Hematopoietic multipotent progenitor cell treated with erythropoietin and hydrocortisone succinate and interleukin-3 and kit ligand, for 8 days (in vitro differentiated cells): ENCODE measurements at places on chromosomes 2 and 18.

- no peak for DNase-seq
These were observed 3.7 kb downstream of the NPPC start for GRCh38 chr2:231922311-231923009.

- DNase-seq, result peak; percentile 70
These were observed 140.4 kb upstream of the VRK2 start for GRCh38 chr2:57906152-57906732.

DNA sequence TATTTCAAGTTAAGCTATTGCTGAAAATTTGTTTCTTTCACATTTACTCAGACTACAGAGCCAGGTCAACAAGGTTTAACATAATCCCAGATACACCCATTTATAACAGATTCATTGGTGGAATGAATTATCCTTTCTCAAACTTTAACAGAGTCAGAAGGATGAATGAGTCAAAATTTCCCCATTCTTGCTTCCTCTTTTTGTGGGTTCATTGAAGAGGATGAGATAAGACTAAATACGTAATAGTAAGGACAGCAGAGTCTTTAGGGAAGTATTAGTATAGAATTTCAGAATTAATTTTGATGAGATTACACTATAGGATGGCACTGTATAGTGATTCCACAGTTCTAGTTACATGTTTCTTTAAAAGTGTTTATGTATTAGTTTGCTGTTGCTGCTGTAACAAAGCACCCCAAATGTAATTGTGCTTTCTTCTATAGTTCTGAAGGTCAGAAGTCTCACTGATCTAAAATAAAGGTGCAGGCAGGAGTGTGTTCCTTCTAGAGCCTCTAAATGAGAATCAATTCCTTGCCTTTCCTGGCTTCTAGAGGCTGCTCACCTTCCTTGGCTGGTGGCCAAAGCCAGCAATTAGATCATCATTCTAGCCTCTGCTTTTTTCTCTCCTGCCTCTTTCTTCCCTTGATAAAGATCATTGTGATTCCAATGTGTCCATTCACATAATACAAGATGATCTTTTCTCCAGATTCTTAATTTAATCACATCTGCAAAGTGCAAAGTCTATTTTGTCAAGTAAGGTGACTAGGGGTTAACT, 309.3 kb upstream of the PIK3C3 start:
- DNase-seq, result no peak

- peak; percentile 65 for DNase-seq
These were observed 46.2 kb upstream of the MGAT5 start for GRCh38 chr2:134207589-134208209.

DNA sequence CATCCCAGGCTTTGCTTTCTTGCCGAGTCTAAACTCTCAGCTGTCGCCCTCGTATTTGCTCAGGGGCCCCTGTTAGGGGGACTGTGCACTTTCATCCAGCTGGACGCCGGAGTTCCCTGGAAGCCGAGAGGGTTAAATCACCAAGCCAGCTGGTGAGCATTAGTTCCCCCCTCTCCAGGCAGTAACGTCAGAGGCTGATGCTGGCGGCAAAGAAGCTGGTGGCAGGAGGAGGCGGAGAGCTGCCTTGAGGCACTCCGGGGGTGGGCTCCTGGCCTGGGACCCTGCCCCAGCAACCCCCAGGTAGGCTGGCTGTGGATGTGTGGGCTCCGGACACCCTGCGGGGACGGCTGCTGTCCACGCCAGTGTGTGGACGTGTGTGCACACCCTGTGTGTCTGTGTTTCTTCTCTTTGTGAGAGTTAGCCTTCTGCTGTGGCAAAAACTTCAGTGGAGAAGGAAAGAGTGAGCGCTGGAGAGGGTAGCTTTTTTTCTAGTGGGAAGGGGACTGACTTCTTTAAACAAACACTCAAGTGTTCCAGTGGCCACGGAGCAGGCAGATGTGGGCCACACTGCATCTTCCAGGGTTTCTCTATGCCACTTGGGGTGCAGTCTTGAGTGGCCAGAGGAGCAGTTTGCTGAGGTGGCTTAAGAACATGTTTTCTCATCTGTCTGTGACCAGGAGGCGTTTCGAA, 84.7 kb downstream of the GLI2 start:
- no peak for DNase-seq

GRCh38 chr2:135494503-135494902, 36.5 kb downstream of the ZRANB3 start:
- no peak for DNase-seq

DNA sequence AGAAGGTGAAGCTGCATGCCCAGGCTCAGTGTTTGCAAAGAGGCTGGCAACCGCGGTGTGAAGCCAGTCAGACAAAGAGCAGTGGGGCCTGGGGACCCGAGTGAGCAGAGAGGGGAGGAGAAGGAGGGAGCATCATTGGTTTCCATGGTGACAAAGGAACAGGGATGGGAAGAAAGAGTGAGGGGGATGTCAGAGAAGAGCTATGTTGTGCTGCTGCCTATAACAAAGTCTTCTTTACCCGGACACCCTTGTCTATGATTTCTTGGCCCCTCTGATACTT, 14.5 kb downstream of the TMEM247 start:
- DNase-seq, result no peak

DNA sequence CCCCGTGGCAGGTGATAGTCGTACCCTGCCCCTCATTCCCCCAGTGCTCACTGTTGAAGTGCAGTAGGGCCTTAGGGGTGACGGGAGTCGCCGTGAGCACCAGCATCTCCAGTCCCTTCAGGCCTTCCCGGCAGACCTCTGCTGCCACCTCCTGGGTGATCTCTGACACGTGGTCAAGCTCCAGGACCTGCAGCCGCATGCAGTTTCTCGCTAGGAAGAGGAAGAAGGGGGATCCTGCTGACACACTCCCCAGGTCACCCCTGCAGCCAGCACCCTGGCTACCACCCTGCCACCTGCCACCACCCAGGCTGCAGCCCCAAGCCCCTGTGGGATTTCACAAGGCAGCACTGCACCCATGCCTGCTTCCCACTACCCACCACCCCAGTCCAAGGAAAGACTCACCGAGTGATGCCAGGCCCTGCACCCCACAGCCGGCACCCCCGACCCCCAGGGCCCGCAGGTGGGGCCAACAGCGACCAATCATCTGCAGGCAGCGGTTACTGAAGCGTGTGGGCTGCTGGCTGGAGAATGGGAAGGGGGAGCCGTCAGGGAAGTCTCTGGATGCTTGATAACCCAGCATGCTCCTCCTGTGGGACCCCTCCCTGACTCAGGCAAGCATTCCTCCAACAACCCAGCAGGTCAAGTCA, 23.8 kb downstream of the FBXO41 start:
- peak; percentile 60 for DNase-seq

DNA sequence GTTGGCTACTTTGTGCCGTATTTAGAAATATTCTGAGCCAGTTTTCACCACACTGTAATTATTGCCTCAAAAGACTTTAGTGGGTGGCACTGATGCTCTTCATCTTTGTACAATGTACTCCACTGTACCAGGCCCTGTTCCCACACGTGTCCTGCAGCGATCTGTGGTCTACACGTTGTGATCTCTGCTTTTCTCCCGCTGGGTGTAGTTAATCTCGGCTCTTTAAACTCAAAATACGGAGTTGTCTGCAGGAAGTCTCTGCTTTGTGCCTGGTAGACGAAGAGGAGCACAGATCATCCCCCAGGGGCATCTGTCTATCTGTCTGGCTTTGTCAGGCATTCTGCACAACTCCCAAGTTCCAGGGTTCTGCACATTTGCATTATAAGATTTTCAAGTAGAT, 12.1 kb upstream of the GREB1 start:
- DNase-seq, result no peak

DNA sequence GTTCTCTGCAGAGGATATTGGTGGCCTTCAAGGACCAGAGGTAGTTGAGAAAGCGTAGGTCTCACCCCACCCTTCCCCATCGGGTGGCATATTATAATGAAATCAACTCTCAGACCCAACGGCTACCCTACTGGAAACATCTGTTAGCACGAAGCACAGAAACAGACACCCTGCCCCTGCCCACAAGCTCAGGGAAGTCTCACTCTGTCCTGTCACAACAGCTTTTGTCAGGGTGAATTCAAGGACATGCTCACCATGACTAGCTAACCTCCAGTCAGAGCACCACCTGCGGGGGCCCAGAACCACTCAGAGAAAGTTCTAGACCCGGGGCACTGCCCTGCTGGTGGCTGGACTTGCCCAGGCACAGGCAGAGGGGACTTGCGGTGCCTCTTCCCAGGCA, 3.5 kb upstream of the B3GNT7 start:
- no peak for DNase-seq

- no peak for DNase-seq
These were observed 96.3 kb upstream of the THUMPD2 start for GRCh38 chr2:39875182-39875913.

DNA sequence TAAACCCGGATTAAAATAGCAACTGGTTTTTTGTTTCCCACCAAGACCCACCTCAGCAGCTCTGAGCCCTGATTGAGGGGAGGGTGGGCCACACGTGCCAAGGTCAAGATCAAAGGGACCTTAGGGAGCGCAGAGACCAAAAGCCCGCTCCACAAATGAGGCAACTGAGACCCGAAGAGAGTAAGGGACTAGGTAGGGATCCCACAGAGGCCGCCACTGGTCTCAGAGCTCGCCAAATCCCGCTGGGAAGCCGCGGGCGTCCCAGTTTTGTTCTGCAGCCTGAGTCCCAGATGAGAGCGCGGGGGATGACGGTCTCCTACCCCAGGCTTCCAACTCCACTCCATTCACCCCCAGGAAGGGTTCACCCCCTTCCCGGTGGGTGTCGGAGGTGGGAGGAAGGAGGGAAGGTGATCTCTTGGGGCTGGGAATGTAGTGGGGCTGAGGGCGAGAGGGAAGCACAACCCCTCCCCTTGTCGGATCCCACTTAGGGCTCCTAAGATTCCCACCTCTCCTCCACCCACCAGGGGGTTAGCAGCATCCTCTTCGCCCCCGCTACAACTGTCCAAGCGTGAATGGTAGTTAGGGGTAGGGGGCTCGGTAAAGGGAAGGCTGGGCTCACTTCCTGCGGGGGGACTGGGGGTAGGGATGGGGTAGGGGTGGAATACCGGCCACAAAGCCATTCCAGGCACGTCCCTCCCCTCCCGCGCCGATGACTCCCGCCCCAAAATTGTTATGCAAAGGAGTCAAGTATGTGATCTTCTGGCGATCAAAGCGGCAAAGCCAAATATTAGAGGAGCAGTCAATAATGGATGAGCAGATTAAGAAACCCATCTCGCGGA, 7.3 kb upstream of the EN1 start:
- no peak for DNase-seq

- DNase-seq, result no peak
These were observed 120.1 kb downstream of the NCKAP5 start for GRCh38 chr2:133448195-133448594.

- DNase-seq, result no peak
These were observed 40.9 kb downstream of the PDK1 start for GRCh38 chr2:172596776-172597175.

- no peak for DNase-seq
These were observed 227.5 kb downstream of the SH3RF3 start for GRCh38 chr2:109356324-109357035.

- no peak for DNase-seq
These were observed 18.9 kb upstream of the ME2 start for GRCh38 chr18:50859793-50860555.

- DNase-seq, result no peak
These were observed 75.4 kb downstream of the DYSF start for GRCh38 chr2:71528749-71529148.

- DNase-seq, result no peak
These were observed 45.3 kb downstream of the LRRTM1 start for GRCh38 chr2:80259292-80259691.

- no peak for DNase-seq
These were observed 937.1 kb downstream of the TSN start for GRCh38 chr2:122692400-122693083.

GRCh38 chr2:214088536-214088935, 322.3 kb upstream of the VWC2L start:
- DNase-seq, result no peak

GRCh38 chr18:30163573-30163972, 879.0 kb downstream of the DSC3 start:
- DNase-seq, result no peak

- no peak for DNase-seq
These were observed 207.0 kb upstream of the HAAO start for GRCh38 chr2:42999391-42999841.
